ENCODE measurements at places on chromosomes 7 and 10.

GRCh38 chr7:5426226-5426475, 2.5 kb upstream of the TNRC18 start:
- DNase-seq, result no peak

DNA sequence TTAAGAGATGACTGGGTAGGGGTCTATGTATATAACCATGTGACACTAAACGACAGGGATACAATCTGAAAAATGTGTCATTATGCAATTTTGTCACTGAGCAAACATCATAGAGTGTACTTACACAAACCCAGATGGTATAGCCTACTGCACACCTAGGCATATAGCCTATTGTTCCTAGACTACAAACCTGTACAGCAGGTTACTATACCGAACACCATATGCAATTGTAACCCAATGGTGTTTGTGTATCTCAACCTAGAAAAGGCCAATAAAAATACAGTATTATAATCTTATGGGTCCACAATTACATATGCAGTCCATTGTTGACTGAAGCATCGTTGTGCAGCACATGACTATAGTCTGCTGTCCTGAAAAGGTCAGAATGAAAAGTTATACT, 22.9 kb downstream of the STRIP2 start:
- DNase-seq, result no peak

- no peak for DNase-seq
Observed at GRCh38 chr7:151404216-151405011, 5.4 kb downstream of the WDR86 start.

DNA sequence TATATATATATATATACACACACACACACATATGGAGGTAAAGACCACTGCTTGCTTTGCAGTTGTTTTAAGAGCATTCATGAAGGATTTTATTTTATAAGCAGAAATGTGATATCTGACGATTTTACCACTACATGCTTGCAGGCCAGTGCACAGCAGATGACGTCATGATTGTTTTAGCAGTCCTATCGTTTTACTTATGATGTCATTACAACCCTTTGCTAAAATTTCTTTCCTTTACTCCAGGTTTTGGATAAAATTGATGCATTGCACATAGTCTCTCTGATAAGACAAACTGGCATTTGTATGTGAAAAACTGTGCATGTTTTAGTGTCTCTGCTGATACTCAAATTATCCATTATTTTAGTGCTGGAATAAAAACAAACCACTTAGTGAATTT, 9.2 kb downstream of the EGFR start:
- no peak for DNase-seq

DNA sequence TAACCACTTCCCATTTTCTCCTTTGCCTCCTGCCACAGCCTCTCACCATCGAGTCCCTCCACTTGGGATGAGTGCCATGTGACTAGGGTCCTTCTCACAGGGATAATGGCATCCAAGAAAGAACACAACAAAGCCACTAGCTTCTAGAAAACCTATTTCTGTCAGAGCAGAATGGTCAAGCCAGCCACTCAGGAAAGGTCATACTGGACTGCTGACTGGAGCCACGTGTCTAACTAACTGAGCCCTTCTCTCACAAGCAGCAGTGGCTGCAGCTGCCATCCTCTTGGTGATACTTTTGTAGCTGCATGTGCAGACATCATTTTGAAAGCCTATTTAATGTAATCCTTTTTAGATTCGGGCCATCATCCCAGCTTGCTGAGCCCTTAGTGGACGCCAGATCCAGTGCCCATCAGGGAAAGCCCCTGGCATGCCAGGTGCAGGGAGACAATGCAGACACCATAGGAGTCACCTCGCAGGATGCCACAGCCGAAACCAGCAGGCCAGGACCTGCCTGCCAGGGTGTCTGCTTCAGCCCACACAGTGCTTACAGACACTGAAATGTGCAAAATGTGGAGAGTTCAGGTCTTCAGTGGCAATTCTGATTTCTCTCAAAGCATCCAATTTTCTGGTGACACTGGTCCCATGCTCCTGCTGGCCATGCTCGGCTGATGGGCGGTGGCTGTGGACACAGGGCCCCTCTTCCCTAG, 98.3 kb upstream of the DDC start:
- DNase-seq, result no peak

- DNase-seq, result no peak
Observed at GRCh38 chr10:106402458-106402857, 762.0 kb downstream of the SORCS1 start.

- no peak for DNase-seq
Observed at GRCh38 chr7:22962775-22963350, 51.1 kb downstream of the HYCC1 start.

DNA sequence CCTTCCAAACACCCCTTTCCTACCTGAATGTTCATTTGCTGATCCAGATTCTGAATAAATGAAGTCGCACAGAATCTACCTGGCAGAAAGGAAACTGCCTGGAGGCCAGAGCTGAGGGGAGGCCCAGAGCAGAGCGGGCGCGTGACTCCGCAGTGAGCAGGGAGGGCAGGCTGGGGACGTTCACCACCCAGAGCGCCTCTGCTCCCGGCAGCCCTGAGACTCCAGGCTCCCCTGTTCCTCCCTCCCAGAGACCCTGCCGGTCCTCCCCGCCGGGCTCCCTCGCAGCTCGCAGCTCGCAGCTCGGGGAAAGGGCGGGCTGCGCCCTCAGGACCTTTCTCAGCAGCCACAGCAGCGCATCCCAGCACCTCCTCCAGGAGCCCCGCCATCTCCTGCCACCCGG, 176.7 kb upstream of the ZNF32 start:
- DNase-seq, result no peak

DNA sequence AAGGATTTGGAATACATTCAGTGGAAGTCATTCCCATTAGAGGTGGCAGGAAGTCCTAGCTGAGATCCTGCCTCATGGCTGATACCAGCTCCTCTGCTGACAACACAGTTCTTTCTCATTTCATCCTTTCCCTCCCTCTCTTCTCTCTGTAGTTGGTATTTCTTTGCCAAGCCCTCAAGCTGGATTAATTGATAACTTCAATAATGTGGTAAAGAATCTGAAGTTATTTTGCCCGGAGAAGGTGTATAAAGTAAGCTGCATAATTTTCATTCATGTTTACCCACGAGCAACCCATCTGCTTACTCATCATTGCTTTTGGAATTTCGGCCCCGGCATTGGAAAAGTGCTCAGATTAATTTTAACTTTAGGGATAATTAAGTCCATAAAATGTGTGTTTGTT, 85.2 kb upstream of the PLPP4 start:
- no peak for DNase-seq

GRCh38 chr7:24169077-24169624, 114.8 kb upstream of the NPY start:
- DNase-seq, result no peak

- DNase-seq, result no peak
Observed at GRCh38 chr10:109430043-109430760, 493.1 kb downstream of the XPNPEP1 start.

- no peak for DNase-seq
Observed at GRCh38 chr10:121791761-121792160, 136.1 kb downstream of the ATE1 start.

- no peak for DNase-seq
Observed at GRCh38 chr10:1559311-1559710, 178.0 kb downstream of the ADARB2 start.

DNA sequence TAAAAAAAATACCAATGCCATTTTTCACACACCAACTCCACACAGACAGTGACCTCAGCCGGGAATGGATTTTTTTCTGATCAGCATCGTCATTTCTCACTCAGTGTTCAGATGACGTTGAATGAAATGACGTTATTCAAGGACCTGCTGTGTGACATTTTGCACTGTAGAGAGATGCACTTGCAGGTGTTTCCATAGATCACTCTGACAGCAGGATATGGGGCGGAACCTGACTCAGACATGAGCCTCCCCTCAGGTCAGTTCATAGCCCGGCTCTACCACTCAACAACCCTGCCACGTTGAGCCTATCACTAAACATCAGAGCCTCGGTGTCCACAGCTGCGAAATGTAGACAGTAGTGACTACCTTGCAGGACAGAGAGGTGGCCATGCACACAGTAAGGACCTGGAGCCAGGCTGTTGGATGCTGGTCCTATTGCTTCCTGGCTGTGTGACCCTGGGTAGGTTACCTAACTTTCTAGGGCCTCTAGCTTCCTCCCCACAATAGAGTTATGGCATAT, 41.4 kb upstream of the ANTXRL start:
- DNase-seq, result no peak

GRCh38 chr10:95277614-95278013, 13.2 kb downstream of the PDLIM1 start:
- no peak for DNase-seq

- no peak for DNase-seq
Observed at GRCh38 chr7:116354171-116354545, 143.8 kb downstream of the TES start.

- no peak for DNase-seq
Observed at GRCh38 chr10:6161921-6162320, 40.8 kb upstream of the PFKFB3 start.

- peak; percentile 53 for DNase-seq
Observed at GRCh38 chr7:138460649-138461607, 869 bp downstream of the TRIM24 start.

DNA sequence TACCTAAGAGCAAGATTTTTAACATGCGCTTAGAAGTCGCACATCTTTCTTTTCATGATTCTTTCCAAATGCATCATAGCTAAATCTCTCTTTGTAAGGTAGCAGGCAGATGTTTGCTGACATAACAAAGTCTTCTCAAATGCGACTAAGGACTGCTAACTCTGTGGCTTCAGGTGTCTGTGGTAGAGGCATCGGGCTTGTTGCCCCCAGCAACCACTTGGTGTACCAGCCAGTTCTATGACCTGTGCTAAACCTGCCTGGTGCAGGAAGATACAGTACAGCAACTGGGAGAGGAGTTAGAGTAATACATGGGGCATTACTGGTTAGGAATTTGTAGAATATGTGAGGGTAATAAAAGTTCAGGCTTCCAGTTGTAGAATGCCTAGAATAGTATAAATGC, 654.1 kb downstream of the NRG3 start:
- DNase-seq, result no peak

DNA sequence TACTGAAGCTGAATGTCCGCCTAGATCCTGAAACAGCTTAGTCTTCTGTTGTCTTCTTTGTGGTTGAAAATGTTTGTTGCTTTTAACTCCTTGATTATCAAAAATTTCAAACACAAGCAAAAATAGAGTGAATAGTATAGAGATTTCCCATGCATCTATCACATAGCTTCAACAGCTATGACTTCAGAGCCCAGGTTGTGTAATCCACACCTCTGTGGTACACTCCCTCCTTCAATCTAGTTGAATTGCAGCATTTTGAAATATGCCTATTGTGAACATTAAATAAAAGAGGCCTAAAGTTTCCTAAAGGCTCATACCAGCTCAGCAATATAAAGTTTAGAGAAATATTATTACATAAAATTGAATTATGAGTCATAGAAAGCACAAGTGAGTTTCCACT, 204.7 kb upstream of the HDAC9 start:
- no peak for DNase-seq

DNA sequence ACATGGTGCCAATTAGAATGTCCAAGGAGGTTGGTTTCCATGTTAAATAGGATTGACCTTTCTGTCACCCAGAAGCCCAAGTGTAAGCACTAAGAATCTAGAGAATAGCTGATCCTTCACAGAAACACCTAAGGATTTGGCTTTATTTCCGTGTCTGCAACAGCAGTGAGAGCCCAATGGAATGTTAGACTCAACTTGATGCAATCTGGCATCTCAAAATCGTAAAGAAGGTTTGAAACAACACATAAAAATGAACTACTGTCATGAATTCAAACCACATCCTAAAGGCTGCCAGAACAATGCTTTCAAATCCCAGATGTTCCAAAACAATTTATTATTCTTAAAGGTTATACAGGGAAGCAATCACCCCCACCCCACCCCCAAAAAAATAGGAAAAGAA, 18.6 kb downstream of the PPP1R3C start:
- DNase-seq, result no peak

DNA sequence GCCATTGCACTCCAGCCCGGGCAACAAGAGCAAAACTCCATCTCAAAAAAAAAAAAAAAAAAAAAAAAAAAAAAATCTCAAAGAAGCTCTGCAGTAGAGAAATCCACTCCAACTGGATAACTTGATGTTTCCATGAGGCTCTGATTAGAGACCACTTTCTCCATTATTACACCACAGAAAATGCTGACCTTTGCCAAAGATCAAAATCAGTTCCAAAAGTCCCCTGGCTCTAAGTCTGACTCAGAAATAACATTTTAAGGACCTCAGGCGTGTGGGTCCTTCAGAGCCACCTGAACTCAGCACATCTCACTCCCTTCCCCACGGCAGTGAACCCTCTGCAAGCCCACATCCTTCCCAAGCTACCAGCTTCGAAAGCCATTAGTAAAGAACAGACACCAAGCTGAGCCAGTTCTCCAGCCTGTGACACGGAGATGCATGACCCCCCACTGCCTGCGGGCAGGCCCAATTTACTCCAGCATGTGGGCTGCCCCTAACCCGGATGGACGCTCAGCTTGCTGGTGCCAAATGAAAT, 13.8 kb upstream of the TMEM120A start:
- DNase-seq, result no peak

GRCh38 chr7:4681886-4682620, at the start of gene FOXK1:
Gene FOXK1, plus strand, starts transcription at chr7:4682295. Its CDS starts 14 bp downstream, at chr7:4682309.
- DNase-seq, result peak; percentile 75

DNA sequence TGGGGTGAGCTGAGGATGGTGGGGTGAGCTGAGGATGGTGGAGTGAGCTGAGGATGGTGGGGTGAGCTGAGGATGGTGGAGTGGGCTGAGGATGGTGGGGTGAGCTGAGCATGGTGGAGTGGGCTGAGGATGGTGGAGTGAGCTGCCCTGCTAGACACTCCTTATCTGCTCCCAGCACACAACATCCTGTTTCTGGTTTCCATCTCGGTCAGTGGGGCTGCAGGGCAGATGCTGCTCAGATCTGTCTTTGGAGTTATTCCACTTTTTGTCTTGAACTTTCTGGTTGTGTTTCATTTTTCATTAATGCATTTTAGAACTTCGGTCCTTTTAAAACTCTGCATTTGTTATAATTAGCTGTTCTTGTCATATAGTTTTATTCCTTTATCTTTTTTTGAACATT, 67.9 kb upstream of the ANTXRL start:
- no peak for DNase-seq

DNA sequence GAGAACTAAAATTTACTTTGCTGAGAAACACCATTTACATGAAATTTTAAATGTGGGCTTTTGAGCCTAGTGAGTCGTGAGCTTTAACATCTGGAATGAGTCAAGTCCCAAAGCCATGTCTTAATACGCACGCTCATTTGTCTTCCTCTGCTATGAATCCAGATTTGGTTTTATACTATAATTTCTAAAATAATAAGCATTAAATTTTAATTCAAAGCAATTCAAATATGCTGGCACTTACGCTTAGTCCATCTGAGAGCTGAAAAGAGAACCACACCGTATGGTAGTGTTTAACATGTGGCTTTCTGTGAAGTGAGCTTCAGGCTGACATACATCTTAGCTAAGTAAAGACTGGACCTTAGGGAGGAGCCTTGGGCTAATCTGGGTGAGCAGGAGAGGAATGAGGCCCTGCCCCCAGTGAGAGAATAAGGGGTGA, 52.2 kb downstream of the CUBN start:
- DNase-seq, result no peak

All from activated gamma-delta T cell treated with Interleukin-2 at 50 U/mL for 16 hours (primary cell).